ENCODE measurements at places on chromosomes 11 and 22. TPM values are rescaled to one million over a fixed set of nuclear protein-coding genes. Genes with fewer than 3 reads are reported as not detected.

Gene LRRC10B
- 1.3 TPM for total RNA-seq

Gene OR56A1
- total RNA-seq: 0.35 TPM

Gene CCDC116
- 0.27 TPM for total RNA-seq

GRCh38 chr11:64753380-64754123 is 6.2 kb downstream of the PYGM start:
- DNase-seq: peak; percentile 63

GRCh38 chr22:49914256-49914655 is 4.0 kb downstream of the ALG12 start:
- no peak for DNase-seq

- DNase-seq: no peak
Observed at GRCh38 chr11:76690736-76691135, 20.2 kb upstream of the LRRC32 start.

DNA sequence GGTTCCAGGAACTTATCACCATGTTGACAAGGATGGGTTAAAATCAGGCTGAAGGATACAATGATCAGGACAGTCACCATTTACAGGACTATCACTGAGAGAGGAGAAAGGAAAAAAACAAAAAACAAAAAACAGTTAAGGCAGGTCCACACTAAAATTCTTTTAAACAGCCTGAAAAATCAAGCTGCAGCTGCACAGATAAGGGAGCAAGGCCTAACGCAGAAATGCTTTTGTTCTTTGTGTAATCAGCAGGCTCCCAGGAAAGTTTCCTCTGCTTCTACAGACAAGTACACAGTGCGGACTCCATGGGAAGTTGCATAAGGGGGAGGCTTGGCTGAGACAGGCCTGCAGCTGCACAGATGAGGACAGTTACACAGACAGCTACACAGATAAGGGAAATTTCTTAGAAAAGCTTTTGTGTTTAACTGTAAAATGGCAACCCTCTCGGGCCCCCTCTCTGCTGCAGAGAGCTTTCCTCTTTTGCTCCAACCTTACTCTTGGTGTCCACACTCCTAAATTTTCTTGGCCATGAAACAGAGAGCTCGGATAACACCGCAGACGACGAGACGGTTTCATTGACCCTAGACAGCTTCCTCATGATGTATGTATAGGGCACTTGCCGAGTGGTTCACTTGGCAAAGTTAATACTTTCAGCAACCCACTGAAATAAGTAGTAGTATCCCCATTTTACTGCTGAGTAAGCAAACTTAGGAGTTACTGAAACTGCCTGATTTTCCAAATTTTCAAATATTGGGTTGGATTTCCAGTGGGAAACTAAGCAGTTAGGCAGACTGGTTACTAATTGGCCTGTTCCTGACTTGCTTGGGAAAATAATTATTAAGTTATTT is 45.5 kb downstream of the PIWIL3 start:
- DNase-seq: no peak
